ENCODE measurements at places on chromosomes 13 and 19.

GRCh38 chr13:20272588-20273171 lies 40.6 kb upstream of the GJB6 start:
- DNase-seq = no peak

DNA sequence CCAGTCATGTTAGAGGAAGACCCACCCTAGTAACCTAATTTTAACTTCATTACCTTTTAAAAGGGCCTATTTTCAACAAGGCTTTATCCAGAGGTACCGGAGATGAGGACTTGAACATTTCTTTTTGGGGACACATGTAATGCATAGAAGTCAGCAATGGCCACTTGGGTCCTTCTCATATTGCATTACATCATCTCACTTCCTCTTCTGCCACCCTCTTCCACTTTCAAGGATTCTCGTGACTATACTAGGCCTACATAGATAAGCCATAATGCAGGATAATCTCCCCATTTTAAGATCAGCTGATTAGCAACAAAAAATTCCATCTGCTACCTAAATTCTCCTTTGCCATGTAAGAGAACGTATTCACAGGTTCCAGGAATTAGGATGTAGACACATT lies 557.2 kb downstream of the KCTD12 start:
- DNase-seq = no peak

- DNase-seq = no peak
These were observed 236.2 kb upstream of the SERP2 start for GRCh38 chr13:44137466-44137865.

GRCh38 chr13:110430391-110431336 lies 123.6 kb downstream of the COL4A2 start:
- DNase-seq = no peak

DNA sequence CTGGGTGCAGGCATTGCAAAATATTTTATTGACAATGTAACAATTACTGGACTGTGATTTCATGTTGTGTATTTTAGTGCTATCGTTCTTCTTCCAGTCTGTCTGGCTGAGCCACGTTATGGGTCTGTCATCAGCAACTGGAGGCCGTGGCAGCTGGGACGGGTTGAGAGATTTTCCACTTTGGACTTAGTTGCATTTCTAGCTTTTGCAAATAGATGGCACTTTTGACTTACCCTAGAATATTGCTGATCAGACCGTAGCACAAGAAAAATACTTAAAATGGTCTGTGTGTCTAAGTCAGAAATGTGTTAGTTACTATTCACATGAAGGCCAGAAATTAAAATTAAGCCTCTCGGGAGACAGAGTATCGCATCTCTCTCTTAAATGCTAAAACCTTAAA lies 211.1 kb downstream of the TEX29 start:
- peak; percentile 52 for DNase-seq

DNA sequence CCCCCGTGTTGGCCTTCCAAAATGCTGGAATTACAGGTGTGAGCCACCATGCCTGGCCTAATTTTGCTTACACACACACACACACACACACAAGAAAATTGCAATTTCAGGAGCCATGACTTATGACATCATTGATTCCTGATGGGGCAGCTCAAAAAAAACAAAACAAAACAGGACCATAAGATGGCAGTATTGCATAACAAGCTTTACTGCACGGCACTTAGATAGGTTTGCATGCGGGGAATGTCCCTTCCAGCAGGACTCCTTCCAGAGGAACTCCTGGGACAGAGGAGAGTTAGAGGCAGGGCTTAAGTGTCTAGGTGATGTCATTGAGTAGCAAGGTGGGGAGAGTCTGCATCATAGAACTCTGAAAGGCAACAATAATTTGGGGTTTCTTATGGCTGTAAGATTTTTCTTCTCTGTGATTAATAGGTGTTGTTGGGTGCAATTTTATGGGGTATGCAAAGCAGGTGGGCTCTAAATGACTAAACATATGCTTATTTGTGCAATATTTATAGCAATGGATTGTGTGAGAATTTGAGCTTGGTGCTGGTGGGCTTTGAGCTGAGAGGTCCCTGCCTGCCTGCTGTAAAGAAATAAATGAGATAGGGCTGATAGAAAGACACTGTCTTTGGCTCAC lies 9.0 kb upstream of the ACSBG2 start:
- no peak for DNase-seq

- peak; percentile 14 for DNase-seq
These were observed 17.0 kb upstream of the DOCK9 start for GRCh38 chr13:98994896-98995295.

DNA sequence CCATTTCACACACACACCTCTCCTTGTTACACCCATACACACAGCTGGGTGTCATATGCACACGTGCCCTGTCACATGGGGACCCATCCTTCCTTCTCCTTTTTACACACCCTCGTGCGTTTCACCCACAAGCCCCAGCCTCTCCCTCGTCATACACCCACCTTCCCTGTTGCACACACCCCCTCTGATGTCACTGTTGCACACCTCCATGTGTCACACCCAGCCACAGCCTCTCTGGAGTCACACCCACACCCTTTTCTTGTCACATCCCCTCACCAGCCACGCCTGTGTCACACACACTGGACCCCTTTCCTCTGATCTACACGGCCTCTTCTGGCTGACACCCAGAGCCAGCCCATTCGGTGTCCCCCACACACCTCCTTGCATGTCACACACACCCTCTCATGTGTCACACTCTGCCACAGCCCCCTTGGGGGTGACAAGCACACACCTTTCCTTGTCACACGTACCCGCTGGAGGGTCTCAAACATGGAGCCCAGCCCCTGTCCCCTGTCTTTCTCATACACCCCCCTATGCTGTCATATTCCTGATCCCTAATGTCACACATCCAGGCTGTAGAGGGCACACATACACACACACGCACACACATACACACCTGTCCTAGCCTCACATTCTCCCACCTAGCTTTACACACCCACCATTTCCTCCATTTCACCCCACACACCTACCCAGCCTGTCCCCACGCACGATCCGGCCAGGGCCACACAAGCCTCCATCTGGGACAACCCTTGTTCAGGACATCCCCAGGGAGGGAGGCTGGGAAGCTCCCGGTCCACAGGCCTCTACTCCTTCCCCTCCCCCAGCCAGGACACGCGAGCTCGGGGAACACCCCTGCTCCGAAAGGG lies 1.4 kb downstream of the NOVA2 start:
- DNase-seq = no peak

DNA sequence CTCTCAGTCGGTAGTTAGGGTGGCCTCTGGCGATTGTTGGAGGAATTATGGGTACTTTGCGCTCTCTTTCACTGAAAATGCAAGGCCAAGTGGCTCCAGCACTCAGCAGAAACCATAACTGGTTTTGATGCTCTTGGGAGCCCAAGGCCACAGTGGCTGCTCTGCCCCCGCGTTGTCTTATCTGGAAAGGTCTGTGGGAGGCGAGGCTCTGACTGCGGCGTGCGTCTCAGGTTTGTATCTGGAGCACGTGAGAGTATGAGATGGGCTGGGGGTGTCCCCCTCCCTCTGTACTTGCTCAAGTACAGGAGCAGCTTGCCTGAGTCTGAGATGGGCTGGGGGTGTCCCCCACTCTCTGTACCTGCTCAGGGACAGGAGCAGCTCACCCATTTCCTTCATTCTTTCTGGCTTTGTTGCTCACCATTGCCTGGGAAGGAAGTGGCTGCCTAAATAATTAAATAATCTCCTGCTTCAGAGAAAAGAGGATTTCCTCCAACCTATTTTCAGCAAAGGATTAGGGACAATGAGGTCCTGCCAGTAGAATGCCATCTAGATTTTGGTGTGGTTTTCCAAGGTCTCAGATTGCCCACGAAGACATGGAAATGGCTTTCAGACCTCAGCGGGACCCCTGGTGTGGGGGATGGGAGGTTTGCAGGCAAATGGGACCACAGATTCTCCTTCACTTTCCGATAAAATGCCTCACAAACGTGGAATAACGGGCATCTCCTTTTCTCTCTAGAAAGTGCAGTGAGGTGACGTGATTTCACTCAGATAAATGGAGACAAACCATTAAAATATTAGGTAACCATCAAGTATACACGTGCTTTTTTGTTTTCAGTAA lies 14.7 kb downstream of the ATP11A start:
- DNase-seq = no peak

GRCh38 chr13:38981096-38981495 lies 9.5 kb downstream of the STOML3 start:
- no peak for DNase-seq

DNA sequence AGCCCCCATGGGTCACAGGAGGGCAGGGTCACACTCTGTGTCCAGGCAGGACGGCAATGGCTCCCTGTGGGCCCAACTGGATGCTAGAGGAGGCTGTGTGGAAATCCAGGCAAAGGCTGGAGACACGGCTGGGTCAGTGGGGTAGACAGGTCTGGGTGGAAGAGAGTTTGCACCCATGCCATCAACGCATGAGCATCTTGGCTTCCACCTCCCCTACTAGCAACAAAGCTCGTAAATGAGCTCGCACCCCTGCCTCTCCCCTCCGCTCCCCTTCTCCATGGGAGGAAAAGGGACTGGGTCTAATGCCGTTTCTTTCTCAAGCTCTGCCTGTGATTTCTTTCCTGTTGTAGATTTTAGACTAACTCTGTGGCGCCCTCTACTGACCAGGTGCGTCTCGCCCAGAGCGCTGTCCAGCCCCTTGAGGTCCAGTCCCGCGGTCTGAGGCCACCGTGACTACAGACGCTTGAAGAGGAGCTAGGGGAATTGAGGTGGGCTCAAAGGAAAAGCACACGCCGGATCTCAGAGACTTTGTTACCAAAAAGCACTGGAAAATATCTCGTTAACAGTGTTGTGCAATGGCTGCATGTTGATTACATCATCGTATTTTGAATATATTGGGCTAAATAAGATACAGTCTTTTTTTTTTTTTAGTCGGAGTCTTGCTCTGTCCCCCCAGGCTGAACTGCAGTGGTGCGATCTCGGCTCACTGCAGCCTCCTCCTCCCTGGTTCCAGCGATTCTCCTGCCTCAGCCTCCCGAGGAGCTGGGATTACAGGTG lies 50.7 kb upstream of the USP29 start:
- no peak for DNase-seq

GRCh38 chr19:50327013-50327412 lies 2.2 kb downstream of the KCNC3 start:
- DNase-seq = no peak

DNA sequence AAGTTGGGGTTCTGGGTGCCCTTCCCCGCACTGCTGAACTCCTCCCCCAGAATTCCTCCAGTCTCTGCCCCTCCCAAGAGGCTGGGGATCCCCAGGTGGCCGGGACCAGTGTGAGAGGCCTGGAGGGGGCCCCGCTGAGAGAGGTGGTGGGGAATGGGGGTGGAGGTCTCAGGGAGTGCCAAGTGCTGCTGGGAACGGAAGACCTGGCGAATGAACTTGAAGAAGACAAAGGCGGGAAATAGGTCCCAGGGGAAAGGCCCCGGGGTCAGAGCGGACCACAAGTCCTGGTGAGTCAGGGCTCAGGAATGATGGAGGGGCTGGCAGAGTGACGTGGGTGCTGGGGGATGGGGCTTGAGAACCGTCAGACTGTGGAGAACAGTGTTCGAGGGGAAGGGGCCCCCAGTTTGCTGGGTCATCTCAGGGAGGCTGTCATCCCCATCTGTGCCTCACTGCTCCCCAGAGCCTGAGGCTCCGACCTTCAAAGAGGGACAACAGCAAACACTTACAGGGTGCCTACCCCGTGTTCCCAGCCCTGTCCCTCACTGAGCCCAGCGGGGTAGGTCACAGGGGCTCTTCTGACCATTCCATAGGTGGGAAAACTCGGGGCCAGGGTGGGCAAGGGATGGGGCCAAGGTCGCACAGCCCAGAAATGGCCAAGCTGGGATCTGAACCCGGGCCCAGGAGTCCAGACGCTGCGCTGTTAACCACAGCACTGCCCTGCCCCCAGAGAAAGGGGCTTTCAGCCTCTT lies 16.0 kb upstream of the SEMA6B start:
- no peak for DNase-seq

GRCh38 chr13:46638262-46638661 lies 85.3 kb downstream of the LRCH1 start:
- no peak for DNase-seq

- DNase-seq = no peak
These were observed 76.6 kb downstream of the TNFSF11 start for GRCh38 chr13:42650506-42650905.

- no peak for DNase-seq
These were observed 276.0 kb downstream of the FOXO1 start for GRCh38 chr13:40390401-40390916.

GRCh38 chr13:86584301-86584700 lies 785.1 kb upstream of the SLITRK6 start:
- DNase-seq = no peak

Data from DMS153 (cell line).